ENCODE measurements at places on chromosomes 5 and 9.

GRCh38 chr5:73030531-73030930 is 74.7 kb downstream of the FCHO2 start:
- DNase-seq: no peak

- no peak for DNase-seq
Observed at GRCh38 chr5:160018945-160019625, 10.1 kb downstream of the TTC1 start.

DNA sequence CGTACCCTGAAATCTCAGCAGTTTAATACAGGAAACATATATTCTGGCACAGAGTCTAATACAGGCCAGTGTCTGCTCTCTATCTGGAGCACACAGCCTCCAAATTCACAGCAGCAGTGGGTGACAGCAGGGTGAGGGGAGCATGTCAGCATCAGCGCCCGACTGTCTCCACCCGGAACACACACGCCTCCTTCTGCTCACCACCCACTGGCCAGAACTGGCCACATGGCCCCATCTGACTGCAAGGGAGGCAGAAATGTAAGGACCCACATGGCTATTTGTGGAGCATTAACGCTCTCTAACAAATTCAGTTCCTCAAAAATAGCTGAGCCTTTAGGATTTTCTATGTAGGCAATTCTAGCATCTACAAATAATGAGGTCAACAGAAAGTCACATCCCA is 24.6 kb downstream of the UBE2QL1 start:
- no peak for DNase-seq

- no peak for DNase-seq
Observed at GRCh38 chr5:125492977-125493376, 746.5 kb upstream of the ZNF608 start.

GRCh38 chr5:180070756-180071530 is 616 bp downstream of the RNF130 start:
- no peak for DNase-seq

DNA sequence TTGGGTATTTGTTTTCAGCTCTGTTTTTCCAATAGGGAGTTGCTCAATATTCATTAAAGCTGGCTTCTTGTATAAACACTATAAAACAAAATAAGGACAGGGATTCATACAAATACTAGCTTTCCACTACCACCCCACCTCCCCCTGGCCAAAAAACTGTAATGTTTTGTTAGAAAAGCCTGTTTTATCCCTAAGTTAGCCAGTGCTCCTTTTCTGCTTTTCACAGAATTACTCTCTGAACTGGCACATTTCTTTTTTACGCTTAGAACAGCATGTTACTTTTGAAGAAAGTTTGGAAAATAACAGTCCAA is 147.4 kb upstream of the DMRT1 start:
- no peak for DNase-seq

DNA sequence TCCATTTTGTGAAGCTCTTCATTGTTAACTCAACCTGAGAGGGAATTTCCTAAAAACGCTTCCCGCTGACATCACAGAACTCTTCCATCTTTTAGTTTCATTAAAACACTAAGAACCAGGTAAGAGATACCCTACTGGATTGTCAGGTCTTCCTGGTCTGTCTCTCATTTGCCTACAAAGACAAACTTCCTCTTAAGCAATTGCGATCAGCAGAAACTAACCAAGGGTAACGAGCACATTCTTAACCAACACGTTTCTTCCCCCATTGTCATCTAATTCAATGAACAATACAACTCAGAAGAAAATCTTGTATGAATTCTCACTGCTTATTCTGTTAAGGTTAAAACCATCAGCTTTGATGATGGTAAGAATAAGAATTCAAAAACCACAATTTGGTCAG is 6.6 kb downstream of the FBXW11 start:
- no peak for DNase-seq

DNA sequence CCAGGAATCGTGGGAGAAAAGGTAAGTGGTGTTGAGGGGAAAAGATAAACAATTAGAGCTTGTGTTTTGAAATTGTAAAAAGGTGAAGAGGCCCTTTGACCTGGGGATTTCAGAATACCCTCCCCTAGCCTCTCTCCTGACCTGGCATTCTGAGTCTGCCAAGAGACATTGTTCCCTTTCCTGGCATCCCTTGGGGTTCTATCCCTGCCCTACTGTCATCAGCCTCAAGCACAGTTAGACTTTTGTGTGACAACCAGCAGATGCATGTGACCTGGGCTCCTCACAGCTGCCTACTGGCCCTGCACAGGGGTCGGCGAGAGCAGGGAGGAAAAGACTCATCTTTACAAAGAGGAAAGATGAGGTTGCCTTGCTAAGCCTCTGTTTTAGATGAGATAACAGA is 72.2 kb upstream of the ORM1 start:
- no peak for DNase-seq

DNA sequence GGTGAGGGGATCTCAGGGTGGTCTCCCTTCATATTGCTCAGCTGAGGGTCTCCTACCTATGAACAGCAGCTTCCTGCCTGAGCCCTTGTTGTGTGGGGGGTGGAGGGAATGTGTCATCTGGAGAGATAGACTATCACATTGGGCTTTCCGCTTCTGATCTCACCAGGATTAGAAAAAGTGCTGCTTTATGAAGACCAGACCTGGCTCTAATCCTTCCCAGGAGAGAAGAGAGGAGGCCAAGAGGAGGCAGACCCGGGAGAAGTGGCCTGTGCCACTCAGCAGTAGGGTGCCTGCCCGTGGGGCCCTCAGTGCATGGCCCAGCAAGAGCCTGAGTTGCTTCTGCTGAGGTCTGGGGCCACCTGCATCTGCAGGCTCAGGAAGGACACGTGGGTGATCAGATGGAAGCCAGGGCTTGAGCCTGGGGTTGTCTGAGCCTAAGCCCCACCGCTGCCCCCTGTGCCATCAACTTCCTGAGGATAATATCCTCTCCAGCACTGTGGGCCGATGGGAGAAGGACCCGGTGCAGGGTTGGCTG is 22.1 kb upstream of the COL5A1 start:
- no peak for DNase-seq

GRCh38 chr5:95956021-95956899 is 5.4 kb downstream of the ELL2 start:
- DNase-seq: no peak

DNA sequence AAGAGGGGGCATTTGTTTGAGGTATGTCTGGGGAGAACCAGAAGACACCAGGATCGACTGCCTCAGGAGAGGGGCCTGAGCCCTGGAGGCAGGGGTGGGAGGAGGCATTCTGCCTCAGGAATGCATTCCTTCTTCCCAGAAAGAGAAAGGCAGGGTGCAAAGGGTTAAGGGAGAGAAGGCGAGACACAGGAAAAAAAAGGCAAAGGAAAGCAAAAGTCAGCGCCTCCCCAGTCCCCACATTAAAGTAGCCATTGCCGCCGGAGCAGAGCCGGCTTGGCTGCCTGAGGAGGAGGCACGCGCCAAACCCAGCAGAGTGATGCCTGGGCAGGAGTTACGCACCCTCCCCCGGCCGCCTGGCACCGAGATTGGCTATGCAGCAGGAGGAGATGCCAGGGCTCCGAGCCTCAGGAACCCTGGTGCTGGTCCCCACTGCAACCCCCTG is 123.8 kb upstream of the PHYKPL start:
- DNase-seq: no peak

DNA sequence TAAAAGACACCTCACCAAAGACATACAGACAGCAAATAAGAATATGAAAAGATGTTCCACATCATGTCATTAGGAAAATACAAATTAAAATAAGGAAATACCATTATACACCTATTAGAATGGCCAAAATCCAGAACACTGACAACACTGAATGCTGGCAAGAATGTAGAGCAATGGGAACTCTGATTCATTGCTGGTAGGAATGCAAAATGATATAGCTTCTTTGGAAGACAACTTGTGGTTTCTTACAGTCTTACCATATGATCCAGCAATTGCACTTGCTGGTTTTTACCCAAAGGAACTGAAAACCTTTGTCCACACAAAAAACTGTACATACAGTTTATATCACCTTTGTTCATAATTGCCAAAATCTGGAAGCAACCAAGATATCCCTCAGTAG is 6.5 kb downstream of the TMEM161B start:
- DNase-seq: no peak

- no peak for DNase-seq
Observed at GRCh38 chr5:72597456-72597948, 90.3 kb upstream of the ZNF366 start.

- DNase-seq: peak; percentile 4
Observed at GRCh38 chr5:52989025-52989780, at the start of gene ITGA2. Gene ITGA2 (plus strand): TSS chr5:52989352. CDS start chr5:52989469, 117 bp downstream.

DNA sequence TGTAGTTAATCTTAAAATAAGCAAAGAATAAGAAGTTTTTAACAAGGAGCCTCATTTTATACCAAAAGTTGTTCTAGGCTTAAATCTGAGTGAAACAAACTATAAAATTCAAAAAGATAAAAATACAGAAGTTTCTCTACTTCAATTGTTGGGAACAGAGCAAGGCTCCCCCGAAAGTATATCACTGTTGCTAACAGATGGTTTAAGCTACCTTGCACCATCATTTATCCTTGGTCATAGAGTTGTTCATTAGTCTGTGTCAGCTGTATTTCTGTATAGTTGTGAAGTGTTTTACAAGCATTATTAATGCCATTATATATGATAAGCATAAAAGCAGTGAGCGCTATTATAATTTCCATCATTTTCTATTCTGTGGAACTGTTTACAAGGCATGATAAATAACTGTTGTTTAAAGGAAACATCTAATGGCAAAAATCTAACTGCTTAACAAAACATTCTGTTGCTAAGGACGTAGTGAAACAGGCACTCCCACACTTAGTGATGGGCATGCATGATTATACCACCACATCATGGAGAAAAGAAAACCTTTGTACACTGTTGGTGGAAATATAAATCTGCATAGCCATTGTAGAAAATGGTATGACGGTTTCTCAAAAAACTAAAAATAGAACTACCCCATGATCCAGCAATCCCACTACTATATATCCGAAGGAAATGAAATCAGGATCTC is 23.3 kb upstream of the ACO1 start:
- no peak for DNase-seq

GRCh38 chr5:11040345-11040744 is 279.3 kb upstream of the DAP start:
- no peak for DNase-seq

- no peak for DNase-seq
Observed at GRCh38 chr9:124350494-124351263, 64.6 kb downstream of the PSMB7 start.
